Sigmoid colon (tissue), 7 donors: ENCODE measurements at places on chromosomes 12 and 14. TPM values are rescaled to one million over a fixed set of nuclear protein-coding genes. Genes with fewer than 3 reads are reported as not detected.

COCH gene
- 15.1 TPM for total RNA-seq

HSP90B1 gene
- 227 TPM for total RNA-seq

TOMM20L gene
- not detected for total RNA-seq

NPAS3 gene
- 3.2 TPM for total RNA-seq

LRRK2 gene
- total RNA-seq: 18.7 TPM

RFLNA gene
- total RNA-seq: not detected

INHBC gene
- total RNA-seq: not detected

SAMD15 gene
- 0.36 TPM for total RNA-seq

DNA sequence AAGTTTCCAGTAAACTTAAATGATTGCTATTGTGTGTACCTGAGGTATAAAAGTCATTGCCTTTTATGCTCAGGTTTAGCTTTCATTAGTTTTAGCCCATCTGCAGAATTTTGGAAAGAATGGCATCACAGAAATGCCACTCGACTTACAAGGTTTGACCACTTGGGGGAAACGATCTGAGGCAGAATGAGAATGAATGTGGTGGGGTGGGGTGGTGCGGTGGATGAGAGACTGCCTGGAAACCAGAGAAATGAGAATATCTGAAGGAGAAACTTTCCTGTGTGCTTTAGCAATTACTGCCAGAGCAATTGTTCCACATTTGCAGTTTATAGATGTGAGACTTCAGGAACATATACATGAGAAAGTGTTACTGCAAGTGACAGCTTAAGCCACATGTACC, 225.4 kb upstream of the PDE3A start:
- no peak for DNase-seq

- DNase-seq: no peak
Measured at GRCh38 chr12:16189849-16190248, 87.6 kb downstream of the SLC15A5 start.

DNA sequence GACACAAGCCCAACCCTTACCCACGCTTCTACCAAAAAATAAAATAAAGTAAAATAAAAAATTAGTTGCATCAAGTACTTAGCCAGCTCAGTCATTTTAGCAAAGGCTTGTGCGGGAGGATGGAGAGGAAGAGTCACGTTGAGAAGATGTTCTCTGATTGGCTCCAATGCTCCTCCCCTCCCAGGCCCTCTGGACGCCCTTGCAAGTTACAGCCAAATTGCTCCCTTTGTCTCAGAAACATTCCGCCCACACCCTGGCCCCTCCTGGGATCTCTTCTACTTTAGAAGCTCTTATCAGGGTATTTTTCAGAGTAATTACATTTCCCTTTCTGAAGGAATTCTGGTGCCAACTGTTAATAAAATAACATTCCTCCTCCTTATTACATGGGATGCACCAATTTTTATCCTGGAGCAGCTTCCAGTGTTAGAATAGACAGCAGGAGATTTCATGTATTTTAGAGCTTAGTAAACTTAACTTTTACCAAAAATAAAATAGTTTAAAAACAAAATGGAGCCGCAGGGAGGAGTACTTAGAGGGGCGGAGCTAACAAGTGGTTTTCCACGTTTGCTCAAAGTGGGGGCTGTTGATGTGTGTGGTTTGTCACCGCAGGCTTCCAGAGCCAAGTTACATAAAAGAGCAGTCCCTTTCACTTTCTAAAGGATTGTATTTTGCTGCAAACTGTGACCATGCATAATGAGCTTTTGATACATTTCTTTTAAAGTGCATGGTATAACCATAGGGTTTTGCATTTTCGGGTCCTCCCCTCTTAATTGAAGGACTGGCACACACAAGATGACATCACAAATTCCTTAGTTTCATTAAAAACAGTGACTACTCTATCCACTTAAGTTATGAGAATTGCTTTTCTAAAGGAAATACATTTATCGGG, 71.7 kb upstream of the RAP1B start:
- peak; percentile 80 for DNase-seq

DNA sequence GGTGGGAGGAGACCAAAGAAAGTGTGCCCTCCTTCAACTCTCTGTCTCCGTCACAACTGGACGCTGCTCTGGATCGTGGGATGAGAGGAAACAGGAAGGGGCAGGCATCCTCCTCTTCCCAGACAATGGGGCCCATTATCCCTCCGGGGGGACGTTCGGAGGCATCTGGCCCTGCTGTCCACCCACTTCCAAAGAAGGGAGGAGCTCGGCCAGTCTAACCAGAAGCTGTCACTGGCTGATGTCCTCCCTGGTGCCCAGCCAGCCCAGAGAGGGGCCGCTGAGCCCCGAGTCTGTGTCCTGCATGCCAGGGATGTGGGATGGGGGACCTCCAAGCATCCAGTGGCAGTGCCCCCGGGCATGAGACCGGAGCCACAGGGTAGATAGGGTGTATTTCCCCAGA, 39.8 kb upstream of the MEG3 start:
- DNase-seq: no peak

DNA sequence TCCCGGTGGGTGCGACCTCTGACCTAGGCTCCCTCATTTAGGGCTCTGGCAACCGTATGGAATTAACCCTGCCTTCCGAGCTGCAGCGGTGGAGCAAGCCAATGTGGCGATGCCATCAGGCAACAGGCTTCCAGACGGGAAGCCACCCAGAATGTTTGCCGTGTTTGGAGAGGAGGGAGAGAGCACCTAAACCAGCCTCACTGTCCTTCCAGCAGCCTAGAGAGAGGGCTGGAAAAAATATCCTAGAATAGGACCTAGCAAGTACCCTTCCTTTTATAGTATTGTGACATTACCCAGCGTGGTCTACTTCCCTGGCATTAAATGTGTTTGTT, 287 bp upstream of the SLC2A13 start:
- no peak for DNase-seq

DNA sequence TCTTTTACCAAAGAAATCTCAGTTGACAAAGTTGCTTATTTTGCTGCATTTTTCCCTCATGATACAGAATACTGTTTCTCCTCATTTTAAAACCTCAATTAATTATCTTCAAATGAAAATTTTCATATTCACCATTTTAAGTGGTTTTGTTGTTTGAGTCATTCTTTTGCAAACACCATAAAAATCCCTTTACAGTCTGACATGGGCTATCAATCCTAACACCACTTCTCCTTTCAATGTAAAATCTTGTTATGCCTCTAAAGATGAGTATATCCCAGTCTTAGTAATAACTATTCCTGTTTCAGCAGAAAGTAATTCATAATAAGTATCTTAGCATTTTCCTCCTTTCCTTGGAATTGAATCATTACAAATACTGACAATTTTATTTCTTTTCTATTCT, 192.2 kb downstream of the SYT1 start:
- no peak for DNase-seq

GRCh38 chr12:119693511-119693910, 25.6 kb downstream of the PRKAB1 start:
- DNase-seq: no peak

DNA sequence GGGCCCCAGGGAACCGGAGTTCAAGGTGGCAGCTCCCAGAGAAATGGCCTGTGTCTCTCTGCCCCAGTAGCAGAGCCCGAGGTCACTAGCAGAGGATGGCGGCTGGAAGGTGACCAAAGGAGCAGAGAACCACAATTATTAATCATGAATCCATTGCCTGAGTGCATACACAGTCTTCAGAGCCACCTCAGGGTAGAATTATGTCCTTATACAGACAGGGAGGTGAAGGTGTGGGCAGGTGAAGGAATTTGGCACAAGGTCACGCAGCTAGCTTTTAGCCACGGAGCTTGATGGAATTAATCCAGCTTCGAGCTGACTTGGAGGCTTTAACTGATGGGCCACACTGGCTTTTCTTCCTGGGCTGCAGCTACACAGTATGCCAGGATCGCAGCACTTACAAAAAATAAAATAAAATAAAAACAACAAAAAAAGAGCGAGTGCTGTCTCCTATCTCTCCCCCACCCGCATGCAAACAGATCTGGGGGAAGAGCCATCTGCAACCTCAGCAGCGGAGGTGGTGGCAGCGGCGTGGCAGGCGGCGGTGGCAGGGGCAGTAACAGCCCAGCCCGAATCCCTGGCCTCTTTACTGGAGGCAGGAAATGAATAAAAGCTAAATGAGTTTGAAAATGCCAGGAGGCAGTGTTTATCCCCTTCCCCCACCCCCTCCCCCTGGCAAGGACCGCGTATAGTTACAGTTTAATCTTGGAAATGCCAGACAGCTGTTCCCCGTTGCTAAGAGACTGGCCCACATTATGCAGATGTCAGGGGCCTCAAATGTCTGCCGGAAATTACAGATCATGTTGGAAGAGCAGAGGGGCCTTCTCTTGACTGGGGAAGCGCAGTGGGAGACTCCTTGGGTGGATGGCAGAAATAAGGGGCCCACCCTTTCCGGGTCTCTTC, 93.5 kb downstream of the LRRC74A start:
- DNase-seq: no peak

DNA sequence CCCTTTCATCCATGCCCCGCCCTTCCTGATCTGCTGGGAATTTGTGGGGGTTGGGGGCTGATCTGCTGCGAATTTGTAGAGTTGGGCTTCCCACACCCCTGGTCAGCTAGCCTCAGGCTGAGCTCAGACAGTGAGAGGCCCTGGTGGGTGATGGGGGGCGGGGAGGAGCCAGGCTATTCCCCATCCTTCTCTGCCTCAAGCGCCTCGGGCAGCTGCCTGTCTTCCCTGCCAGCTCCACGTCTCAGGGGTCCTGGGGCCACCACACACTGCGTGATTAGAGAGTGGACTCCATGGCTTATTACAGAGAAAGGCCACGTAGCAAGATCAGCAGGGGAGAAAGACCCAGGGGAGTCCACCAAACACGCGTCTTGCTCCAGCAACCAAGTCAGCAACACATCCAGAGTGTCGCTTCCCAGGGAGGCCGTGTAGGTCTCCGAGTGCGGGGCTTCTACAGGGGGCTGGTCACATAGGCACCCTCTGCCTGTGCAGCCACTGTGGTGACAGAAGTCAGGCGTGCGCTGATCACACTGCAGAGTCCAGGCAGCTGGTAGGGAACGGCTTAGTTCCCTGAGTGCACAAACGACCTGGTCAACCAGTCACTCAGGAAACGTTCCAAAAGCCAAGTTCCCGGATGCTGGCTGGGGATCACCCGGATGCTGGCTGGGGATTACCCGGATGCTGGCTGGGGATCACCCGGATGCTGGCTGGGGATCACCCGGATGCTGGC, 254.4 kb upstream of the SFSWAP start:
- no peak for DNase-seq

DNA sequence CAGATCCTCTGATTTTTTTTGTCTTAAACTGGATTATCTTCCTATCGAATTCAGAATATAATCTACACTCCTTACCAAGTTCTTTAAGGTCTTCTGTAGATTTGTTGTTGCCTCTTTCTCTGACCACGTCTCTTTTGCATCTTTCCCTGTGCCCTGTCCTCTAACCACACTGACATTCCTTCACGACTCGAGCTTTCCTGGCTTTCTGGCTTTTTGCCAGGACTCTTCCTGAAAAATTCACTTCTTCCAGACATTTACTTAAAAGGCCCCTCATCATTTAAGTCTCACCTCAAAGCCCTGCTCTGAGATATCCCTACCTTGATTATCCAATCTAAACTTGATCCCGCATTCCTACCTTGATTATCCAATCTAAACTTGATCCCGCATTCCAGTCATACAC, 422.3 kb upstream of the DCN start:
- no peak for DNase-seq

GRCh38 chr12:62700091-62700880, 233.7 kb downstream of the MON2 start:
- DNase-seq: no peak

GRCh38 chr12:23534196-23534595, 415.3 kb downstream of the SOX5 start:
- DNase-seq: no peak

DNA sequence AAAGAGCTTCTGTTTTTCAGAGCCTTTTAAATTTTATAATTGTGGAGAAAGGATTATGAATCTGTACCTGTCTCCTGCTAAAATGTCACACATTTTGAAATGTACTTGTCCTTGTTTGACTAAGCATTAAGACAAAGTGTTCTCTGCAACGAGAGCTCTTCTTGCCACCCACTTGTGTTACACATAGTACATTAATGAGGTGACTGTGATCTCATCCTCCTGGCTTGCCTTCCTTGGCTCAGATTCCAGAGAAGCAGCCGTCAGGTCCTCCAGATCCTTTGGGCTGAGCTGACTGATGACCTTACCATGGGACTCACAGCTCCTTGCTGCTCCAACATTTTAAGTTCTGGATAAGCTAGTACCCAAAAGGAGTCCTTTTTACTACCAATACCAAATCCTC, 81.4 kb downstream of the BBS10 start:
- peak; percentile 68 for DNase-seq

- DNase-seq: no peak
Measured at GRCh38 chr12:105409279-105409678, 78.8 kb downstream of the C12orf75 start.

- DNase-seq: no peak
Measured at GRCh38 chr14:97164021-97164420, 366.8 kb downstream of the VRK1 start.

GRCh38 chr14:23376482-23377197, at the start of gene CMTM5:
Gene CMTM5 (plus strand): TSS chr14:23377046. CDS start chr14:23377252, 206 bp downstream.
- peak; percentile 80 for DNase-seq

DNA sequence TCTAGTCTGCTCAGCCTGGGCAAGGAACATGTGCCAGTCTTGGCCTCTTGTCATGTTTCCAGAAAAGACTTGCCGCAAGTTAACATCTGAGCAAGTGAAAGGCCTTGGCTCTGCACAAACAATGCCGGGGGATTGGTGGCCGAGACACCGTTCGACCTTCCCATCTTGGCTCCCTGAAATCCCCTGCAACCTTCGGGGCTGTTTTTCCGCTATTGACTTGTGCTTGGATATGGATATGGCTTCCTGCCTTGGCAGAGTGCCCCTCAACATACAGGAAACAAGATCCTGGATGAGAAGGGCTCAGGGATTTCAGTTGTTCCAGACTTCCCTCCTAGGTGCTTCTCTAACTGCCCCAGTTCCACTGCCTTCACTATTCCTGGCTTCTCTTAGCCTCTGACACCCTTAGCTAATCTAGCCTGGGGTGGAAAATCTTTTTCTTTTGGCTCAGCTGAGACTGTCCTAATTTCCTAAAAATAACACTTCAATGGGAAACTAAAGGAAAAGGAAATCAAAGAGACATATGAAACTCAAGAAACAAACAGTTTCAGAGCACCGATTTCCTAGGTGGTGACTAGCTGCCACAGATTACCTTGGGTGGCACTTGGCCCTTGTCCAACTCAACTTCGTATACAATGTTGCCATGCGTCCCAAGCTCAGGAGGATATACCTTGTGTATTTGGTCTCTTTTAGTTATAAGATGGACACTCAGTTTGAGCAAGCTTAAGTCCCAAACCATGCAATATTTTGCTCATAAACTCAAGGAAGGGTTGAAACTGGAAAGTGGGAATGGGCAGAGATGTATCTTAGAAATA, 33.9 kb downstream of the RDH12 start:
- DNase-seq: no peak

GRCh38 chr12:38984388-38984787, 79.0 kb upstream of the CPNE8 start:
- DNase-seq: no peak

- no peak for DNase-seq
Measured at GRCh38 chr12:104670439-104671408, 214.0 kb downstream of the CHST11 start.

- DNase-seq: no peak
Measured at GRCh38 chr12:15796493-15797141, 7.4 kb upstream of the EPS8 start.

GRCh38 chr12:22879203-22879602, 254.2 kb downstream of the ETNK1 start:
- no peak for DNase-seq

- DNase-seq: no peak
Measured at GRCh38 chr12:104285740-104286515, 17.6 kb upstream of the EID3 start.
